Stimulated activated CD8-positive, alpha-beta memory T cell treated with anti-CD3 and anti-CD28 coated beads, Interleukin-2, amount 100 ng/mL, for 48 hours (primary cell): ENCODE measurements at places on chromosomes 5 and 9.

GRCh38 chr5:32123058-32123805, 50.9 kb downstream of the GOLPH3 start:
- no peak for DNase-seq

GRCh38 chr5:154333016-154333415, 112.8 kb upstream of the SAP30L start:
- no peak for DNase-seq

- peak; percentile 19 for DNase-seq
Measured at GRCh38 chr5:4879693-4880303, 260.3 kb upstream of the ADAMTS16 start.

- DNase-seq = no peak
Measured at GRCh38 chr5:7471710-7472109, 75.8 kb downstream of the ADCY2 start.

- DNase-seq = no peak
Measured at GRCh38 chr5:18799482-18800128, 1165.3 kb downstream of the TAF11L14 start.

GRCh38 chr5:62124266-62124665, 181.7 kb upstream of the KIF2A start:
- DNase-seq = no peak

DNA sequence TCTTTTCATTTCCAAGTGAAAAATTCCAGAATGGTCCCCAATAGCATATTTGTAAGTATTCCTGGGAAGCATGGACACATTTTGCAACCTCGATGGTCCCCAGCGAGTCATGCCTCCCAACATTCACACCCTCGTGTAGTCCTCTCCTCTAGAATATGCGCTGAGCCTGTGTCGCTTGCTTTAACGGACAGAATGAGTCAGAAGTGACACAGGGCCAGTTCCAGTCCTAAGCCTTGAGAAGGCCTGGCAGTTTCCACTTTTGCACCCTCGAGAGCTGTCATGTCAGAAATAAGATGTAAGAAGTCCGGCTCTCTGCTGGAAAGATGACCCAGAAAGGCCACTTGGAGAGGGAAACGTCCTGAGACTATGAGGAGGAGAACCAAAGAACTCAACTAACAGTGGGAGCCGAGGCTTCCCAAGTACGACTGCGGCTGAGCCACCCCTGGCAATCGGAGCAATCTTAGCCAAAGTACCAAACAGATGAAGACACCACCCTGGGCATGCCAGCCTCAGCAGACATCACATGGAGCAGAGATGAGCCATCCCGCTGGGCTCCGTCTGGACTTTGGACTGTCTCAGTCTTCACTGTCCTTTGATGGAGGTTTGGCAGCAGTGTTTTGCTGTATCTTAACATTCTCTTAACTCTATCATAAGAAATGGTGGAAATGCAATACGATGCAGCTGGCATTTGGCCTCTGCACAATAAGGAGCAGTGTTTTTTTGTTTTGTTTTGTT, 42.6 kb upstream of the GFPT2 start:
- no peak for DNase-seq

GRCh38 chr5:14472986-14473567, 108.5 kb upstream of the OTULINL start:
- DNase-seq = no peak

GRCh38 chr5:103473725-103474124, 88.9 kb downstream of the NUDT12 start:
- DNase-seq = no peak
